ENCODE measurements at places on chromosomes 2 and 18.
A peak's percentile ranks its signal among the peaks of the same experiment; 100 is the strongest.

GRCh38 chr2:9762941-9763340, 80.3 kb upstream of the TAF1B start:
- DNase-seq, result no peak

DNA sequence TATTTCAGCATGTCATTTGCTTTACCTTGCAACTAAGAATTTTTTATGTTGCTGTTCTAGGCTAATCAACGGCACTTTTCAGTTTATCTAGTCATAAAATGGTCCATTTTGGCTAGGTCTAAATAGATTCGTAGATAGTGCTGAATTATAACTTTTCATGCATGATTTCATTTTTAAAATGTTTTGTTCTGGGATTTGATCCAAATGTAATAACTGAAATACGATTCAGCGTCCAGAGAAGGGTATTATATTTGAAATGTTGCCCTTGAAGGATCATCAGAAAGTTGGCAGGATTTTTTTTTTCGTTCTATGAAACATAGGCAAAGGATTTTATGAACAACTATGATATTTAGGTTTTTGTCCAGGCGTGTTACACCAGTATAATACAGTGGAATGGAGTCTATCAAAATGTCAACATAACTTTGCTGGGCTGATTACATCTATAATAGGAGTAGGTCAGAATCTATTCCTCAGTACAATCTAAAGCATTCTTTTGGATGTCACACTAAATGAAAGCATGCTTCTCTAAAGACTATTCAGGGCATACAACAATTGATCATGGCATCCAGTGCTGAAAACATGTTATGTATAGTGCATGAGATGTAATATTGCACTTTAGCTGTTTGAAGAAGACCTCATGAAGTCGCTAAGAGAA, 24.8 kb downstream of the TTC27 start:
- DNase-seq, result no peak

DNA sequence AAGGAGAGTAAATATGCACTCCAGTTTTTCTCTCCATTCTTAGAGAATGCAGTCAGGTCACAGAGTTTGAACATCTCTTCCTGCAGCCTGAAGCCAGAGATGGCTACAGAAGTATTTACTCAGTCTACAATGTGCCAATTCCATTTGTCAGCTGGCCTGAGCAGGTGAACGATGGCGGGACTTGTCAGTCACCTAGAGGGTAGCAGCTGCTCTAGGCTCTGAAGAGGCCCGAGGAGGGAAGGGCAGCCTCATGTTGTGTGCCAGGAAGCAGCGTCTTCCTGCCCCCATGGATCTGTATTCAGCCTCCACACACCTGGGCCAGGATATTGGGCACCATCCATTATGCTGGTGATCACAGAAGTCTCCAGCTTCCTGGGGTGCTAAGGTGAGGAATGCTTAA, 316.7 kb upstream of the CHAC2 start:
- no peak for DNase-seq

DNA sequence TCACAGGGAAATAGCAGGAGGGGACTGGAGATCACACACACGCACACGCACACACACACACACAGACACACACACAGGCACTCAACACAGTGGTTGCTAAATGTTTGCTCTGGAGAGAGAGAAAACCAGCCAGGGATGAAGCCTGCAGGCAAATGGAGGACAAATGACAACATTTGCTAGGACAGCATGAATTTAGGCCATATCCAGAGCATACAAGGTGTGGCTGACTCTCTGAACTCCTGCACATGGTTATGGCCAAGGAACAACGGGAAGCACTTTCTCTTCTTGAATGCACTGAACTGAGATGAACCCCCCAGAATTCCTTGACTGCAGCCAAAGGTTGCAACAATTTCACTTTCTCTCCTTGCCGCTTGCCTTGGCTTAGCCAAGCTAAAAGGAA, 230.0 kb upstream of the RASGRP3 start:
- DNase-seq, result no peak

GRCh38 chr2:209334188-209335017, 89.4 kb upstream of the MAP2 start:
- peak; percentile 49 for DNase-seq

DNA sequence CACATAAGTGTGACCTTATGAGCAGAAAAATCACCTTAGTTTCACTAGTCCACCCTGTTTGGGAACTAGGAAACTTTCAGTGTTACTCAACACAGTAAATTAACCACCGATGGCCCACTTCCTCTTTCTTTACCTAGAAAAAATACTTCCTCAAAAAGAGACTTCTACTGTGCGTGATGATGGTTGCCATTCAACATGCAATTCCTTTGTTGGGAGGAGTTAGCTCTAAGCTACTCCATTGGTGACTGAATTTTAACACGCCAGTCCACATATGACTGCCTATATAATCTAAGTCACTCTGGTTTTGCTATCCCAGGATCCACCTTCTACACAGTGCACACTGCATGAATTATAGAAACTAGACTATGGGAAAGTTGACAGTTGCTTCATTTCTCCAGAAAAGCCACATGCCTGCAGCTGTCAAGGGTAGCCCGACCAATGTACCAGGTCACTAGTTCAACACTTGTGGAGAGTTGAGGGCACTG, 47.8 kb upstream of the REG3G start:
- peak; percentile 47 for DNase-seq

DNA sequence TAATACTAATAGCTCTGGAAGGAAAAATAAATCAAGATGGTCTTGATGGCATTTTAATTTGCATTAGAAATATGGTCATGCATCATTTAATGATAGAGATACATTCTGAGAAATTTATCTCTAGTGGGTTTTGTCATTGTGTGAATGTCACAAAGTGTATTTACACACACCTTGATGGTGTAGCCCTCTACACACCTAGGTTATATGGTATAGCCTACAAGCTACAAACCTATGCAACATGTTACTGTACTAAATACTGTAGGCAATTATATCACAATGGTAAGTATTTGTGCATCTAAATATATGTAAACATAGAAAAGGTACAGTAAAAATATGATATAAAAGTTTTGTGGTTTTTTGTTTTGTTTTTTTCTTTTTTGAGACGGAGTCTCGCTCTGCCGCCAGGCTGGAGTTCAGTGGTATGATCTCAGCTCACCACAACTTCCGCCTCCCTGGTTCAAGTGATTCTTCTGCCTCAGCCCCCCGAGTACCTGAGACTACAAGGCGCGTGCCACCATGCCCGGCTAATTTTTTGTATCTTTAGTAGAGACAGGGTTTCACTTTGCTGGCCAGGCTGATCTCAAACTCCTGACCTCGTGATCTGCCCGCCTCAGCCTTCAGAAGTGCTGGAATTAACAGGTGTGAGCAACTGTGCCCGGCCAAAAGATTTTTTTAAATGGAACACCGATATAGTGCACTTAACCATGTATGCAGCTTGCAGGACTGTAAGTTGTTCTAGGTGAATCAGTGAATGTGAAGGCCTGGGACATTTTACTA, 83.7 kb upstream of the UBXN4 start:
- no peak for DNase-seq

DNA sequence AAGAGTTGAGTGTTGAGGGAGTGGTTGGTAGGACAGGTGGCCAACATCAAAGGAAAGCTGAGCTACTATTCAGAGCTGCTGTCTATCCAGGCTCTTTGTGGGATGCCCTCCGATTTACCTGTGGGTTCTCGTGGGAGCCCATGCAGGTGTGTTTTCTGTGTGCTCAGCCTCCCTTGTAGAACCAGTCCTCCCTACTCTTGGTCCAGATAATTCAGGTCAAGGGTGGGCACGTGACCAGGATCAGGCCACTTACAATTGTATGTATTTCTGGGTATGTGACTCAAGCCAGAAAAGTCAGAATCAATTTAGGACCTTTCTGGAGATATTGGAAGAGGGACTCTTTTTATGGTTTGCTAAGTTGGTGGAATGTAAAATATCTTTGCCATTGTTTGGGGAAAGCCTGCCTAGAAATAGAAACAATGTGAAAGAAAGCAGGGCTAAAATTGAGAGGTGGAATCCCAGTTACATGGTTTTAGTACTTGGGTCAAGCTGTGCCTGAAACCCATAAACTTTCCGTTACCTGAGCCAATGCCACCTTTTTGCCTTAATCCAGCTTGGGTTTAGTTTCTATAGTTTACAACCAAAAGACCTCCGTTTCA, 93.2 kb downstream of the PDCL3 start:
- no peak for DNase-seq

- no peak for DNase-seq
These were observed 104.4 kb upstream of the SLC8A1 start for GRCh38 chr2:40556293-40556692.

- no peak for DNase-seq
These were observed 59.0 kb downstream of the MBD2 start for GRCh38 chr18:54165450-54165849.

GRCh38 chr18:1653873-1654272, 749.2 kb downstream of the ADCYAP1 start:
- DNase-seq, result no peak

GRCh38 chr2:218075975-218076811, 7.1 kb downstream of the RUFY4 start:
- DNase-seq, result no peak

DNA sequence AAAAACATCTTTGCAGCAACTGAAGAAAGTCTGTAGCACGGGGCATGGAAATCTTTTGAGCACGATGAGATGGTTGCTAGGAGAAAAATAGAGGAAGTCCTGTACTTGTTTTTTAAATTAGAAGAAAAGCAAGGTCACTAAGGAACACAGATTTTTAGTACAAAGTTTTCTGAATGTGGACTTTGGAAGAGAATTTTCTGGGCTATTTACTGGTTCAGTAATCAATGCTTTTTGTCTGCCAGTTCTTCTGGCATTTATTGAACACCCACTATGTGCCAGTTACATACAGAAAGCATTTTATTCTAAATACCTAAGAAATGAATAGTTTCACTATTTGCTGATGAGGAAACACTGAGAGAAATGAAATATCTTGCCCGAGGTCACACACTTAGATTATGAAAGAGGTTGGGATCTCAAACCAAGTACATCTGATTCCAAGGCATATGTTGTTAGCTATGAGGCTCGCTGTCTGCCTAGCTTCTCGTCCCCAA, 15.6 kb upstream of the MAP3K20 start:
- no peak for DNase-seq

- no peak for DNase-seq
These were observed 7.0 kb downstream of the MYT1L start for GRCh38 chr2:2324119-2324518.

DNA sequence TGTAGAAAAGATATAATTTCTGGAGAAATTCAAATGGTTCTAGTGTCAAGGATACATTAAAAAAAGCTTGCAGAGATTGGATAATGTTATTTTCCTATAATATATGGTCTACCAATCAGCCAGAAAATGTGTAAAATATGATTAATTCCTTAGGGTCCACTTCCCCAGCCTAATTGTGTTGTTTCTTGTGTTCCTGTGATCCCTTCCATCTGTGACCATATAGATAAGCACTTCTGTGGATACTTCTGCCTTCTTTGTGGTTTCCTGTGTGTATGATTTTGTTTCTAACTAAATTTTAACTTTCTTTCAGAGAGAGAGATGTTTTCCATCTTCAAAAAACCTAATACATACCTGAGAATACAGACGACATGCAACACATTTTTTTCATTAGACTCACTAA, 367.1 kb upstream of the PIK3C3 start:
- no peak for DNase-seq

DNA sequence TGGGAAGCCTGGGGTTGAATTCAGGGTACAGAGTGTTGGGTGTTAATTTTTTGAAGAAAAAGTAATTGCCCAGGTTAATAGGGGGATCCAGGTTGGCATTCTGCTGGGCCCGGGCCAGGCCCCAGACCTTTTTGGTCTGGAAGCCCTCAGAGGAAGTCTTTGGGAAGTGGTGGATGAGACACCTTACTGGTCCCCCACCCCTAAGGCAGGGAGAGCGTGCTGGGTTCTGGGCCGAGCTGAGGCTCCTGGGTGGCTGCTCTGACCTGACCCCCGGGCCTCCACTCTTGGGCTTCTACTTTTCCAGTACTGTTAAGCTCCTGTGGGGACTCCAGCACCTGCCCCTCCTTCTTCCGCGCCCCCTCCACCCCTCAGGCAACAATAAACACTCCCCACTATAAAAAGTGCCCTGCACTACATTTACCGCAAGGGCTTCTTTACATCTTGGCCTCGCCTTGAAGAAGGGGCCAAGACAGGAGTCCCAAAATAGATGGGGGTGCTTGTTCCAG, 753 bp upstream of the HOXD3 start:
- DNase-seq, result no peak

GRCh38 chr2:236576953-236577352, 7.3 kb downstream of the ACKR3 start:
- no peak for DNase-seq

GRCh38 chr2:232400256-232401015, 6.2 kb upstream of the ALPG start:
- no peak for DNase-seq

GRCh38 chr2:23624378-23624777, 239.4 kb downstream of the KLHL29 start:
- peak; percentile 42 for DNase-seq

- no peak for DNase-seq
These were observed 313.1 kb downstream of the PDE11A start for GRCh38 chr2:177759443-177759842.

DNA sequence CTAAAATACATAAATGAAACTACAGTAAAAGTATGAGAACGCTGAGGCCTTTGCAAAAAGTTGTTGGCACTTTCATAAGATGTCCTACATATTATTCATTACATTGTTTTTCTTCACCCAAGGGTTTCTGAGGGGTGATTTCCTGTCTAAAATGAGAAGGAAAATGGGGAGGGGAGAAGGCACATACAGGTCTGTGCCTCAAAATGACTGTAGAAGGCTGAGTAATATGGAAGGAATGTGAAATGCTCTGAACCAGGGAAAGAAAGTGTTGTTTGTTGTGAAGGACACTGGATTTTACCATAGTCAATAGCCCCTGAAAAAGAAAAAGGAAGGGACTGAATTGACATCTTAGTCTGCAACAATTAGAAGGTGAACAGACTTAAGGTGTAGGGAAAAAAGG, 99.5 kb upstream of the RNF152 start:
- no peak for DNase-seq

DNA sequence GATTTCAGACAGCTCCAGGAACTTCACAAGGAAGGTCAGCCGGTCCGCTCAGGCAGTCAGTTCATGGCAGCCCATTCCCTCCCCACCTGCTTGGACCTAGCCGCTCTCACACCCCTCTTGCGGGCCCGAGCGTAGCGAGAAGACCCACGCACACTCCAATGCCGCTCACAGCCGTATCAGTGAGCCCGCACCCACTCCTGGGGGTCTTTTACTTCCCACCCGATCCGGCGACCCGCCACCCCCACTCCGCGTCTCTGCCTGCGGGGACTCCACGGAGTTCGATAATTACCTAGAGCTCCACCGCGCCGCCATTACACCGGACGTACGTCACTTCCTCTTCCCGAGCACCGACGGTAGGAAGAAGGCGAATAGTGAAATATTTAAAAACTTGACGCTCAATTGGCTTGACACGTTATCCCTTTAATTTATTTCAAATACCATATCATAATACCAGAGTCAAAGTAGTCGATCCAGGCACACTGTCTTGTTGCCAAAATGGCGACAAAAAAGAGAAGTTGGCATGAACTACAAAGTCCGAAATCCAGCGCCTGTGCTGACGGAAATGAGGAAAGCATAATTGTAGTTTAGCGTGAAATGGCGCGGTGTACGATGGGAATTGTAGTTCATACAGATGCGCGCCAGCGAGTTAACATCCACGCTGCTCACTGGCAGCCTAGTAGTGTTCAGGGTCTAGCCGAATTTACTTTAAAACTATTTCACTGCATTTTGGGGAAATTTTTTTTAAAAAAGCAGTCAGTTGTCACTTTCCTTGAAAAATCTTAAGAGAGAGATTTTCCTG, at the start of gene CWC22:
Gene CWC22 (minus strand): TSS at position 517 of the 799 bp plus-strand sequence. CDS start 13,956 bp downstream, outside the sequence.
- peak; percentile 82 for DNase-seq

- DNase-seq, result no peak
These were observed 5.8 kb downstream of the MYO1B start for GRCh38 chr2:191250986-191251385.

GRCh38 chr2:124482551-124482950, 457.5 kb downstream of the CNTNAP5 start:
- DNase-seq, result no peak
